ENCODE measurements at places on chromosomes 11 and 22.

DNA sequence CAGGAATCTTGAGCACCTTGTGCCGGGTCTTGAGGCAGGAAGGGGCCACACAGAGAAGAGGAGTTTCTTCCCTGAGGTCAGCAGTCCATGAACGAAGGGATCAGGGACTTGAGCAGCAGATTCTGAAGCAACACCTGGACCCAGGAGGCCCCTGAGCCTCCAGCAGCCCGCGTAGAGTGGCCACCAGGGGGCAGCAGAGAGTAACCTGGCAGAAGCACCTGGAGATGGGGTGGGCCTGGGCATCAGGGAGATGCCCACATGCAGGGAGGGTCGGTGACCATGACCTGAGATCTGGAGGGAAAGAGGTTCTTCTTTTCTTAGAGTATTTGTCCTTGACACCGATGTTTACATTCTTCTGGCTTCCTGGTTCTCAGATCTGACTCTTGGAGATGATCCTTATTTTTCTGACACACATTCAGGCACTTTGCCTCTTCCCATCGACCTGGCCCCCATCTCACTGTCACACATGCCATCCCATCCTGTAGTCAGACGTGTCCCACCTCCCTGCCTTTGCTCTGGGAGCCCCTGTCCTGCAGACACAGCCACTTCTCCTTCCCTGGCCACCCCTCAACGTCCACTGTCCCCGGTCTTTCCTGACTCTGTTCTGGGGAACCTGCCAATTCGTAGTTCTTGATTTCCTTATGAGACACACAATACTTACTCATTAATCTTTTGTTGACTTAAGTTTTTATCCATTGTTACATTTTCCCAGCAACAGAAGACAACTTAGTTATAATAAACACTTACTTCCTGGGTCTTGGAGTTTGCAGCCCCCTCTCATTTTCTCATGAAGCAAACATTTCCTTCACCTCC lies 66.5 kb downstream of the GGTLC2 start:
- DNase-seq, result peak; percentile 82

- peak; percentile 22 for DNase-seq
Observed at GRCh38 chr22:29524442-29525191, 28.9 kb downstream of the THOC5 start.

DNA sequence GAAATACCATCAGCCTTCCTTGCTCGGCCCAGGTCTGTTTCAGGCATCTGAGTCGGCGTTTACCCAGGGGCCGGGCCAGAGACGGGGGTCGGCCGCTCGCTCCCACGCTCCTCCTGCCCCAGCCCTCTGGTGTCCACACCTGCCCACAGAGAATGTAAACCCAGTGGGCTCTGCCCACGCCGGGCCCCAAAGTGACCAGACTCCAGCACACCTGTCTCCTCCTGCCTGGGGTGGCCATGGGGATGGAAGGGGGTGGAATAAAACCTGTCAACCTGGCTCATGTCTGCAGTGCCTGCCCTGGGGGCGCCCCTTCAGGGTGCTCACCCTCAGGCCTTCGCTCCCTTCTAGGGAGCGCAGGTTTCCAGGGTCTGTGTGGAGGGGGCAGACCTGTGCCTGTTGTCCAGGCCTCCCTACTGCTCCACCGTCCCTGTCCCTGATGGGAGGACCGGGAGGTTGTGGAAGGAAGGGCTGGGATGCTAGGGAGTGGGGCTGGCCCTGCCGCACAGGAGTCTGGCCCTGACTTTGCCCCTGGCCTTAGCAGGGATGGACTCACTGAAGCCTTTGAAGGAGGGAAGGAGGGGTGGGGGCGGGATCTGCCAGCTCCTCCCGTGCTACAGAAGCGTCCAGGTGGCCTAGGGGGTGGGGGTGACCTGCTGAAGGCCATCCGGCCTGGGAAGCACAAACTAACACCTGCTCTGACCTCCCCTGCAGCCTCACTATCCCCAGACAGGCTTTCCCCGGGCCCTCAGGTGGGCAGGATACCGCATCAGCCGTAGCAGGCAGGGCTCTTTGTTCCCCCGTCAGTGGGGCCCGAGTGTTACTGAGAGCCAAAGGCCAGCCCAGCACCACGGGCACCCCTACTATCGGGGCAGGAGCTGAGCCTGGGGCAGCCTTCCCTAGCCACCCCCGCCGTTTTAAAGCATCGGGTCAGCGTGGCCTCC lies 14.7 kb upstream of the ARHGAP8 start:
- no peak for DNase-seq

- no peak for DNase-seq
Observed at GRCh38 chr11:33043221-33043830, 4.0 kb downstream of the TCP11L1 start.

DNA sequence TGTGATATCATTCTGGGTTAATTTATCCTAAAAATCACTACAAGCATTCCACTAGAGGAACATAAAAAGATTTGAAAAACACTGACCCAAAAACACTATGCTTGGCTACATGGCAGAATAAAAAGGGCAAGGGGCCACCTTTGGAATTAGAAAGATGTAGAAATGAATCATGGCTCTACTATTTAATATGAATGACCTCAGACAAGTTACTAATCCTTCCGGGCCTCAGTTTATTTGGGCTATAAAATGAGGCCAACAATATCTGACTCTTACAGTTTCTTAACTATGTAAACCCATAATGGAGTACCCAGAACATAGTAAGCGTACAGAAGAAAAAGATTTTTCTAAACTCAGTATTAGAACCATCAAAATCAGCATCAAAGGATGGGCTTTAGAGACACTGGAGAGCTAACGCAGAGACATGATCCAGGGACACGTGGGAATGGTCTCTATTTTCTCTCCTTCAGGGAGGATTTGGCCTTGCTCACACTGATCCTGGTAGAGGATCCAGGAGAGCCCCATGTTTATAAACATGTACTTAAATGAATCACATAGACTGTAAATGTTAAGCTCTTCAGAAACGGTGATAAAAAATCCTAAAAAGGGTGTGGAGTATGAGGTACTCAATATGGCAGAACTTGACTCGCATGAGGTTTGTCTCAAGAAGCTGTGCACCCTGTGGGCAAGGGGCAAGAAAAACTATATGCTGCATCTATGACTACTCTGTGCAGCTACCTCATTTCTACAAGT lies 288.4 kb upstream of the PITPNB start:
- no peak for DNase-seq

GRCh38 chr11:67640021-67640757 lies 626 bp upstream of the TBX10 start:
- peak; percentile 67 for DNase-seq

DNA sequence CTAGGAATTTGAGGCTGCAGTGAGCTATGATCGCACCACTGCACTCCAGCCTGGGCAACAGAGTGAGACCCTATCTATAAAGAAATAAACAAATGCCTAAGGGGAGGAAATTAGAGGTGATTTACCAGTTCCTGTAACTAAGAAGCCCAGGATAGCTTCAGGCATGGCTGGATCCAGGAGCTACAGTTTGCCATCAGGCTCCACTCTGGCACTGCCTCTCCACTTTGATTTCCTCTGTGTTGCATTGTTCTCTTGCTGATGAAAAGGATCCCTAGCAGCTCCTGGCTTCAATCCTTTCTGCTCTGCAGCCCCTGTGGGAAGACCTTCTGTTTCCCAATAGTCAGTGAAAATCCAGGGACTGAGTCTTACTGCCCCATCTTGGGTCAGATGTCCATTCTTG lies 20.1 kb upstream of the FADD start:
- no peak for DNase-seq

DNA sequence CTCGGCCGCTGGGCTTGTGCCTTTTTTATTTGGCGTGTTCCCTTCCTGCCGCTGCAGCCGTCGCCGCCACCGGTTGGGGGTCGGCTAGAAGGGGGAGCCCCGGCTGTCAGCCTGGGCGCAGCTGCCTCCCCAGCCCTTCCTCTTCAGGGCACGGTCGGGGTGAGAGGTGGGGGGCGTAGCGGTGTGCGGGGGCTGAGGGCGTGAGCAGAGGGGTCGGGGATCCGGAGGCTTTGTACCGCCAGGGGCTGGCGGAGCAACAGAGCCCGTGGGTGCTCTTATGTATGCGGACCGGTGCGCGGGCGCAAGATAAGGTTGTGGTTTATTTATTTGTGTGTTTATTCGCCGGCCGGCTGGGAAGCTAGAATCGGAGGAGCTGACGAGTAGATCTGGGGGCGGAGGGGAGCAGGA lies 477 bp downstream of the ZBTB16 start:
- DNase-seq, result peak; percentile 41
